ENCODE measurements at places on chromosomes 12 and 14. TPM values are rescaled to one million over a fixed set of nuclear protein-coding genes. Genes with fewer than 3 reads are reported as not detected.
A peak's percentile ranks its signal among the peaks of the same experiment; 100 is the strongest.

- no peaks in the 10 kb centered on the region for H3K4me1 ChIP-seq
- H3K4me3 ChIP-seq, result no peak overlapping the region
- H3K36me3 ChIP-seq, result no peaks in the 10 kb centered on the region
- no peaks in the 10 kb centered on the region for H3K27me3 ChIP-seq
- DNase-seq, result no peak
- no peak overlapping the region for H3K27ac ChIP-seq
Measured at GRCh38 chr12:31599053-31599452, 8.1 kb upstream of the DENND5B start.

- no peaks in the 10 kb centered on the region for H3K27me3 ChIP-seq
- no peak overlapping the region for H3K4me3 ChIP-seq
- no peak for DNase-seq
- H3K4me1 ChIP-seq, result no peaks in the 10 kb centered on the region
- no peaks in the 10 kb centered on the region for H3K36me3 ChIP-seq
Measured at GRCh38 chr14:44771496-44771895, 190.3 kb downstream of the KLHL28 start.

DNA sequence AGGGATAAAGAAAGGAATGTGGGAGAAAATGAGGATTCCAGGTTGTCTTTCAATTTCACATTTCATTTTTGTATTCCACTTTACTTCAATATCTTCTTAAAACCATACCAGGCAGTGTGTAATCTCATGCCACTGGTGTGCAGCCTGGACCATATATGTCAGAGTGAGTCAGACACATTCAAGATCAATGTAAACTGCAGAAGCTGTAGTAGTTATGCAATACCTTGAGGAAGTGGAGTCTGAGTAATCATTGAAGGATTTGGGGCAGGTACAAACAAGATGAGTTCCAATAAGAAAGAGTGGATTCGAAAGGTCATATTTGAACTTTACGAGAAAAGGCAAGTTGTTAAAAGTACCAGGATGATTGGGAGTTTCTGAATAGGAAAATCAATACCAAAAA lies 14.1 kb downstream of the PLCZ1 start:
- no peaks in the 10 kb centered on the region for H3K36me3 ChIP-seq
- no peaks in the 10 kb centered on the region for H3K27me3 ChIP-seq
- H3K4me3 ChIP-seq, result no peak overlapping the region
- H3K4me1 ChIP-seq, result no peaks in the 10 kb centered on the region
- DNase-seq, result no peak
- no peak overlapping the region for H3K27ac ChIP-seq

- no peak overlapping the region for H3K27ac ChIP-seq
- H3K36me3 ChIP-seq, result no peaks in the 10 kb centered on the region
- H3K4me3 ChIP-seq, result no peak overlapping the region
- H3K27me3 ChIP-seq, result no peaks in the 10 kb centered on the region
- H3K4me1 ChIP-seq, result no peaks in the 10 kb centered on the region
Measured at GRCh38 chr12:112386726-112387125, 4.5 kb upstream of the HECTD4 start.

DNA sequence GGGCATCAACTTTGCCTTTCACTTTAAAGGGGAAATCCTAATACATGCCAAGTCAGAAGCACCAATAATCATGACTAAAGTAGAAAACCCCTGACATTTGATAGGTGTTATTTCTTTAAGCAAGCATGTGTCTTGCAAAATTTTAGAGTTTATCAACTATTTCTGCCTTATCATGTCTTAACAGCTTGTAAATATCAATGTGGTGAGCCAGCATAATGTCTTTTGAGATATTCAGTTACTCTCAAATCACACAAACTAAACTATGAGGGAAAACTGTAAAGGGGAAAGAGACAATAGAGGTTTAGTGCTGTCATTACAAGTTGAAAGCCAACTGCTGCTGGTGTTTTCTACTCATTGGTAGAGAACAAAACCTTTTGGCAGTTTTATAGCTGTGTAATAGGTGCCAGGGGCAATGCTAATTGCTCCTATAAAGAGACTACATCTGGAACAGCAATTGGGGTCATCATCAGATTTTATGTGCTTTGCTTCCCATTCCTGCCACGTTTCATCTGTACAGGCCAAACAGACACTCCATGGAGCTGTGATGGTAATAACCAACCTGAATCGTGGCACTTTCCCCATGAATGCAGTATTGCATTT lies 1027.4 kb downstream of the FSCB start:
- H3K27ac ChIP-seq, result no peak overlapping the region
- no peaks in the 10 kb centered on the region for H3K27me3 ChIP-seq
- no peak overlapping the region for H3K4me3 ChIP-seq
- no peaks in the 10 kb centered on the region for H3K36me3 ChIP-seq

DNA sequence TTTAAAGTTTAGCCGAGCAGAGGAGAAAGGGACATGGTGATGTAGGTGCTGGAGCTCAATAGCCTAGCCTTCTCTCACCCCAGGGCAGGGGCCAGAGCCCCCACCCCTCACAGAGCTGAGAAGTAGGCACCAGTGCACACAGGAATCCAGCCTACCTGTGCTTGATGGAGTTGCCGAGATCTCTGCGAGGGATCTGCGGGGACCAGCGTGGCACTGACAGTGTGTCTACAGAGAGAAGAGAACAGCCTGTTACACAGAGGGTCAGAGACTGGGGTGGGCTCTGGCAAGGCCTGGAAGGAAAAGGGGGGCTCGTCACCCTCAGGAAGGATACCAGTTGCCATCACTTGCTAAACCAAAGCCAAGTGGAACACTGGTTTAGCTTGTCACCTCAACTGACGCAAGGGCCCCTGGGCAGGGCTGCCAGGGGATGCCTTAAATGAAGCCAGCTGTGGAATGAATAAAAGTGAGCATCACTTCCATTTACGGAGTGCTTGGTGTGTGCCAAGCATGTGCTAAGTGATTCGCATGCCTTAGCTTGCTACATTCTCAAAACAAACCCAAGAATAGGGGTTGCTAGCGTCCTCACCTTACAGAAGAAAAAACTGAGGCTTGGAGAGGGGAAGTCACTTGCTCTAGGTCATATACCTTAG lies 220.8 kb upstream of the NOS1 start:
- H3K4me3 ChIP-seq, result no peak overlapping the region
- no peaks in the 10 kb centered on the region for H3K27me3 ChIP-seq
- DNase-seq, result no peak
- no peak overlapping the region for H3K27ac ChIP-seq

GRCh38 chr14:94050231-94050880 lies 24.2 kb downstream of the OTUB2 start:
- H3K36me3 ChIP-seq, result peaks cover 79% of the 10 kb centered on the region
- H3K27ac ChIP-seq, result no peak overlapping the region
- H3K4me3 ChIP-seq, result no peak overlapping the region
- H3K4me1 ChIP-seq, result no peaks in the 10 kb centered on the region
- peak; percentile 7 for DNase-seq

REP15 gene
- total RNA-seq, result 1.3 TPM

CCDC184 gene
- total RNA-seq, result 0.11 TPM

TRIM9 gene
- 0.98 TPM for total RNA-seq

SLC16A7 gene
- 2.2 TPM for total RNA-seq

CRIP2 gene
- 7.2 TPM for total RNA-seq
